ENCODE measurements at places on chromosomes 16 and 17.

- no peak for DNase-seq
Observed at GRCh38 chr17:77329741-77330531, 189.2 kb downstream of the SEC14L1 start.

- peak; percentile 64 for DNase-seq
Observed at GRCh38 chr17:57288040-57288772, 31.9 kb downstream of the MSI2 start.

DNA sequence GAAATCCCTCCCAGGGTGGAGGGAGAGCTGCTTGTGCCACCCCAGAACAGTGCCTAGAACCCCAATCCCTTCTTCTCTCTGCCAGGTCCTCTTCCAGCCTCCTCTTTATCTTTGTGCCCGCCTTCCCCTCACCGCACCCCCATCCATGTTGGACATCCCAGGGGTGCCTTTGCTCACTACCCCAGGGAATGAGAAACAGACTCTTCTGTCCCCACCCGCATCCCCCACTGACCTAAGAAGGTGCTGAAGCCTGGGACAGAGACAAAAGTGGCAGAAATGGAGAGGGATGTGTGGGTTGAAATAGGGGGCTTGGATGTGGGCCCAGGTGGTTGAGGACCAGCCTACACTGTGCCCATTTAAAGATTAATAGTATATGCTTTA is 17.0 kb downstream of the ALOX15B start:
- no peak for DNase-seq

DNA sequence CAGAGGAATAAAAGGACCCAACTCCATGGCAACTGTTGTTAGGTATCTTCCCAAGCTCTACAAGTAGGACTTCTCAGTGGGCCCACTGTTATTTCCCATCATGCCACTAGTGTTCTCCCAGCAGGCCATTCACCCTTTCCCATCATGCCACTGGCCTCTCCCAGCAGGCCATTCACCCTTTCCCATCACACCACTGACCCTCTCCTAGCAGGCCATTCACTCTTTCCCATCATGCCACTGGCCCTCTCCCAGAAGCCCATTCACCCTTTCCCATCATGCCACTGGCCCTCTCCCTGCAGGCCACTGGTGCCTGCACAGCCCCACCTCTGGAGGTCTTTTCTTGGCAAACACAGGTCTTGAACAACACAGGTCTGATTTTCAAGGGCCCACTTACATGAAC is 36.3 kb downstream of the IFT140 start:
- no peak for DNase-seq

- DNase-seq: no peak
Observed at GRCh38 chr17:33811004-33811760, 443.9 kb upstream of the CCL2 start.

- DNase-seq: peak; percentile 65
Observed at GRCh38 chr16:50259334-50260205, 6.8 kb upstream of the ADCY7 start.

- DNase-seq: no peak
Observed at GRCh38 chr16:31718998-31719397, 154.6 kb upstream of the ZNF267 start.

- DNase-seq: no peak
Observed at GRCh38 chr16:88872650-88873331, 6.3 kb upstream of the PABPN1L start.

- peak; percentile 6 for DNase-seq
Observed at GRCh38 chr16:77344341-77344740, 90.5 kb downstream of the ADAMTS18 start.

DNA sequence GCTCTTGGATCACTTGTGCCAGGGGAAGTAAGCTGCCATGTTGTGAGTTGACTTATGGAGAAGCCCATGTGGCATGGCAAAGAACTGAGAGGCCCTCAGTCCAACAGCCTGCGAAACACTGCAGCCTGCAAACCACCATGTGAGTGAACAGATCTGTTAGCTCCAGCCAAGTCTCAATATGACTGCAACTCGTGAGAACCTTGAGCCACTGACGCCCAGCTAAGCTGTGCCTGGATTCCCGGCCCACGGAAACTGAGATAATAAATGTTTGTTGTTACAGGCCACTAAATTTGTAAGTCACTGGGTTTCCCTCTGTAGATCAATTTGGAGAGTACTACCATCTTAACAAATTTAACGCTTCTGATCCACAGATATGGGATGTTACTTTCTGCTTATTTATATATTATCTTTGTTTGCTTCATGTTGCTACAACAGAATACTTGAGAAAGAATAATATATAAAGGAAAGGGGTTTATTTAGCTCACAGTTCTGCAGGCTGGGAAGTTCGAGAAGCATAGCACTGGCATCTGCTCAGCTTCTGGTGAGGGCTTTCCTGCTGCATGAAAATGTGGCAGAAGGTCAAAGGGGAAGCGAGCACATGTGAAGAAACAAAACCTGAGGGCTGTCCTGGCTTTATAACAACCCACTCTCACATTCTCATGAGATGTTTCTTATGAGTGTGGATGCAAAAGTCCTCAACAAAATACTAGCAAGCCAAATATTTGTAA is 29.4 kb upstream of the ATP2A3 start:
- no peak for DNase-seq

- peak; percentile 85 for DNase-seq
Observed at GRCh38 chr16:67563708-67564468, 1.6 kb downstream of the CTCF start.

DNA sequence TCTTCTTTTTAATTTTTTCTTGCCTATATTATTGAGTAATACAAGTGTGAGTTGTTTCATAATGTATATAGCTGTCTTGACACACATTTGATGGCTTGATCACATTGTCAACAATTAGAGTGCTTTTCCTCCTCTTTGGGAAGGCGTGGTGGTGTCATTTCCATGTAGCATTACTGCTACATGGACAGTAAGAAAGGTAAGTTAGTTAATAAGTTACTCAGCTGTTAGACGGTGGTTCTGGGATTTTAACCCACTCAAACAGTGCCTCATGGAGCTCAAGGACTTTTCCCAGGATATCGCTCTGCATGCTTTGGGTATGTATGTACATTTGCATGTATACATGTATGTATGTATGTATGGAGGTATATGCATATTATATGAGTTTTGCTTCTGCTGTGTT is 94.6 kb downstream of the HAPSTR1 start:
- no peak for DNase-seq

DNA sequence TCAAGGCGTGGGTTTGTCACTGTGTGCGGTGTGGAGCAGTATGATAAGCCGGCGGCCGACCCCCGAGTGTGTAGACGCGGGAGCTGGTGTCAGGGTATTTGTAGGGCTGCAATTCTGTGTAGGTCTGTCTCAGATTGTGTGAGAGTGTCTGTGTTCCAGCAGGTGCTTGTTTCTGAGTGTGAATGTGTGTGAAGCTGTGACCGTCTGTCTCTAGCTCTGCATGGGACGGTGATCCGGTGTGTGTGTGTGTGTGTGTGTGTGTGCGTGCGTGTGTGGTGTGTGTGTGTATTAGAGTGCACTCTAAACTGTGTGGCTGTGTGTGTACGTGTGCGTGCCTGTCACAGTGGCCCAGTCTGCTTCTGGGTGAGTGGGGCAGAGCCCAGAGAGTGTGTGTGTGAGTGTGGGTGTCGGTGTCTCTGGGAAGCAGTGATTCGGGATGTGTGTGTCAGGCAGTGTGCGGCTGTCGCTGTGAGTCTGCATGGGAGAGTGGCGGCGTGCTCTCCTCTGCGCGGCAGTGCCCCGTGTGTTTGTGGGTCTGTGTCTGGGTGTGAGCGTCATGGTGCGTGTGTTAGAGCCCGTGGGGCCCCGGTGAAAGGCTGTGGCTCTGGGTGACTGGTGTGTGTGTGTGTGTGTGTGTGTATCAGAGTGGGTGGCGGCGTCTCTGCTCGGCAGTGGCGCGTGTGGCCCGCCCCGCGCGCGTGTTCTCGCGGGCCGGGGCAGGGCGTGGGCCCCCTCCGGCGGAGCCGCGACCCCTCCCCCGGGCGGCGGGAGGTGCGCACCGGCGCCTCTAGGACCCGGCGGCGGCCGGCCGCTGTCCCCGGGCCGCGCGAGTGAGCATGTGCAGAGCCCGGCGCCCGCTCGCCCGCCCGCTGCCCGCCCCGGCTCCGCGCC is at the start of gene WSCD1:
Gene WSCD1 (plus strand): TSS at position 841 of the 891 bp plus-strand sequence. CDS start 10,280 bp downstream, outside the sequence.
- no peak for DNase-seq

DNA sequence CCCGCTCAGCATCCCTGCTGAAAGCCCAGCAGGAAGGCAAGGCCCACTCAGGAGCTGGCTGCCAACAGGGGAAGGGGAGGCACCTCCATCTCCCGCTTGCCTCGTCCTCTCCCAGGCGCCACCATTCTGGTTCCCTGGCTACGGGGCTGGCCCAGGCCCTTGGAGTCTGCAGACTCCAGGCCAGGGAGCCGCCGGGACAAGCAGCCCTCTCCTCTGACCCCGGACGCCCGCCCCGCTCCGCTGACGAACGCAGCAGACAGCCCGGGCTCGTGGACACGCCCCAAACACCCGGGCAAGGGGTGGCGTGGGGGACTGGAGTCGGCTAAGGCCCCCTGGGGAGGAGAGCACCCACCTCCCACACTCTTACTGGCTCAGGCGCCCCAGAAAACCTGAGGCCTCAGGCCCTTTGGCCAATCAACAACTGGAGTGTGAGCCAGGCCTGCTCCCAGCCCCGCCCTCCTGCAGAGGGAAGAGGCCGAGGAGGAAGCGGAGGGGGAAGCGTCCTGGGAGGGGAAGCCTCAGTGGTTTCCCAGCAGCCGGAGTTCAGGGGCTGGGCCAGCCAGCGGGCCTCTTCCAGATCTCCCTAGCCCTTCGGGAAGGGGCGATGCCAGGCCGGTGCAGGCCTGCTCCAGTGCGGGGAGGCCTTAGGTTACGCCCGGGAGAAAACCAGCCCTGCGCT is 4.2 kb downstream of the MNT start:
- peak; percentile 97 for DNase-seq

- DNase-seq: no peak
Observed at GRCh38 chr17:28326114-28326513, 7.1 kb downstream of the TMEM97 start.

DNA sequence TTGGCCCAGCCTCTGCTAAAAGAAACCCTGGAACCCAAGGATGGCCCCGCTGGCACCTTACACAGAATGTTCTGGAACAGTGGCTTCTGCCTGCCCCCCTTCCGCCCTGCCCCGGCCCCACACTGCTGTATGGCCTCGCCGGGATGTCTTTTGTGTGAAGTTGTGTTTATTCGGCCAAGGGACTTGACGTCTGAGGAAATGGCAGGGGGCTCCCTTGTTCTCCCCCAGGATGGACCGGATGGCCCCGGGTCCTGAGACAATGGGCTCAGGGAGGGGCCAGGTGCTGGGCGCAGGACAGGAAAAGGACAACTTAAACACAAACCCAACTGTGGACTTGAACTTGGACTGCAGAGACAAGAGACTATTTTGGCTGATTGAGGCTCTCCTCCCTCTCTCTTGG is 81.6 kb upstream of the GSE1 start:
- no peak for DNase-seq

Data from HCEC 1CT (cell line).